ENCODE measurements at places on chromosomes 1 and 21.

- no peak for DNase-seq
These were observed 55.9 kb downstream of the ZBTB18 start for GRCh38 chr1:244106837-244107493.

GRCh38 chr1:153680120-153680403 is 1.6 kb downstream of the NPR1 start:
- DNase-seq: no peak

DNA sequence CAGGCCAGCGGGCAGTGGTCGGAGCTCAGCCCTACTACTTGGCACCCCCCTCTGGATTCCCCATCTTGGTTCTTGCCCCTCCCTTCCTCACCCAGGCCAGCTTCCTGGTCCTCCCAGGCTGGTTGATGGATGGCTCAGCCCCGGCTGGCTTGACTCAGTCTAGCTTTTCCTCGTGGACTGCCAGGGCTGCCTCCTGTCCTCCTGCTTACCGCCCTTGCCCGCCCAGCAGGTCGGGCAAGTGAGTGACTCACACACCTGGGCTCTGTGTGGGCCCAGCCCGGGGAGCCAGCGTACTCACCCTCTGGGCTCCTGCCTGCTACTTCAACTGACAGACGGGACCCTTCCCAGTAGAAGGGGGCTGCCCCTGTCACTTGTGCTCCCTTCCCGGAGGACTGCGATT is 19.5 kb upstream of the ARHGEF10L start:
- no peak for DNase-seq

GRCh38 chr1:154404984-154405746 is at the start of gene IL6R:
Gene IL6R, plus strand, starts transcription at chr1:154405343. Its CDS starts 287 bp downstream, at chr1:154405630.
- peak; percentile 86 for DNase-seq

DNA sequence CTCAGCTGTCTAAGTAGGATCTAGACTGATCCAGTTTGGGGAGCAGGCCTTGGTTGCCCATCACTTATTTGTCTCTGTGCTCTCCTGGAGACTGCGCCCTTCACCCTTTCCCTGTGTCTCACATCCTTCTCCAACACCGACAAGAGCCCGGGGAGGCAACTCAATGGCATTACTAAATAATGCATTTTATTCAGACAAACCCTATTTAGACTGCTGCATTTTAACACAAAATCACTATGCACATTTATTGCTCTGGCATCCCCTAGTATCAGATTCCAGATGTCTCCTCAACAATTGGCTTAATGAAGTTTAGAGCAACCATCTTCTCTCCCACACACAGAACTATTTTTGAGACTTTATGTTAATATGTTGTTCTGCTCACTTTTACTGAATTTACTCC is 436.4 kb upstream of the CHRM3 start:
- no peak for DNase-seq

DNA sequence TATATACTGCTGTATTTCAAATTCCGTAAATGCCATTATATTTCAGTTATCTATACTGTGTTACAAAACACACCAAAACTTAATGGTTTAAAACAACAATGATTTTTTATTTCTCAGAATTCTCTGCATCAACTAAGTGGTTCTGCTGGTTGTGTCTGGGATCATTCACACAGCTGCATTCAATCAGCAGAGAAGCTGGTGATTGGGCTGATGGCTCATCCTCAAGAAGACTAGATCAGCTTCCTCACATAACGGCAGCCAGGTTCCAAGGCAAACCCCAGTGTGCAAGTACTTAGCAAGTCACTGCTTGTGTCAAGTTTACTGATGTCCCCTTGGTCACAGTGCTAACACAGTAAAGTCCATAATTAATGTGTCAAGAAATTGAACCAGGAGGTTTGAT is 86.3 kb upstream of the VANGL1 start:
- DNase-seq: no peak

- no peak for DNase-seq
These were observed 23.8 kb downstream of the PRDM2 start for GRCh38 chr1:13723810-13724209.

DNA sequence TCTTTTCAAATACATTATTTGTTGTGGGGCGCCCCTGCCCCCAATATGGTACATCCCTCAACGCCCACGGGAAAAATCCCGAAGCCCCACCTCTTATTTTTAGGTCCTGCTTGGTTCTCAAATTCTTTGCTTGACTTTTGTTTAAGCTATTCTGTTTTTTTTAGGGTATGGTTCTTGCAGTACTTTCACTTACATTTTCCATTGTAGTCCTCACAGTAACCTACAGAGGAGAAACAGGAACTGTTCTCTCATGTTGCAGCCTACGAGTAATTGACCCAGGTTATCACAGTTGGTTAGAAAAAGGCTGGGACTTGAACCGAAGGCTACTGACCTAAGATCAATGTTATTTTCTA is 697 bp upstream of the C21orf91 start:
- DNase-seq: no peak

- DNase-seq: no peak
These were observed 767.7 kb upstream of the ADGRL2 start for GRCh38 chr1:81032973-81033425.

GRCh38 chr1:232992227-232992626 is 41.8 kb downstream of the NTPCR start:
- DNase-seq: no peak

GRCh38 chr1:173414136-173414535 is 63.0 kb upstream of the PRDX6 start:
- DNase-seq: no peak

DNA sequence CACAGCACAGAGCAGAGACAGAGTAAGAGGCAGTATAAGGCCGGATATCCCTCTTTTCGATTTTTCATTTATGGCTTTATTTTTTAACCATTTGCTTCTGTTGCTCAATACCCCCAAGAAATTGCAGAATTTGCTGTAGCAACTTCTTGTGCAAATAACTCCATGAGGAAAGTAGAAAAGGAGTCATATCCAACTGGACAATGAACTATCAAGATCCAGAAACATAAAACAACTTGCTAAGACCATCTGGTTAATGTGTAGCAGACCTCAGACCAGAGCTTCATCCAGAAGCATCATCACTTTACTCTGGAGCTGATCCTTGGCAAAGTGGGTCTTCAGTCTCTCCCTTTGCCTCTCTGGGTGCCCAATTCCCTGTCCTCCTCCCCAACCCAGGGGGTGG is 45.9 kb downstream of the ZNF697 start:
- no peak for DNase-seq

- no peak for DNase-seq
These were observed 37.7 kb downstream of the RNF220 start for GRCh38 chr1:44442791-44443190.

GRCh38 chr21:26840912-26841311 is 4.3 kb downstream of the ADAMTS1 start:
- no peak for DNase-seq

- no peak for DNase-seq
These were observed 37.4 kb downstream of the AGPAT3 start for GRCh38 chr21:43902441-43902840.

DNA sequence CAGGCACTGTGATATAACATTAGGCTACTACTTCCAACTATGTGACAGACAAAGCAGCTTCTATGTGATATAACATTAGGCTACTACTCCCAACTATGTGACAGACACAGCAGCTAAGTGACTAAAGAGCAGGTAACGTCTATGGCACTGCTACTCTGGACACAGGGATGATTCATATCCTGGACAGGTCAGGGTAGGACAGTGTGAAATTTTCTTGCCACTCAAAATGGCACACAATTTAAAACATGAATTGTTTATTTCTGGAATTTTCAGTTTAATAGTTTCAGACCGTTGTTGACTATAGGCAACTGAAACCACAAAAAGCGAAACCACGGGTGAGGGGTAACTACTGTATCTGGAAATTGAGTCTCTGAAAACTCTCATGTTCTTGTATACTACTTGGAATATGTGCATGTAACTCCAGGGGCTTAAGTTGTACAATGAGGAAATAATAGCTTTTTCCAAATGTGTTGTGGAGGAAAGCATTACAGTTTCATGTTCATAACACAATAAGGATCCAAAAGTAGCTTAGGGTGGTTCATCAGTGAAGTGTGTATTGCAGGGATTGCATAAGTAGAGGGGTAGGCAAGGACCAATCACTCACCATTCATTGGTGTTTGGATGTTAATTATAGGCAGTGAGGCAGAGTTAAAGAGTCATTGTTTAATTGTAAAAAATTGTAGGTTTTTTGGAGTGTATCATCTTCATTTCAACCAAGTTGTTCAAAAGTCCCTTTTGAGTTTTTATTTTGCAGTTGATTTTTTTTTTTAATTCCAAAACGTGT is 5.3 kb downstream of the DTL start:
- no peak for DNase-seq

- DNase-seq: no peak
These were observed 2.2 kb upstream of the UBXN10 start for GRCh38 chr1:20183616-20184271.

GRCh38 chr1:93750955-93751354 is 69.3 kb upstream of the BCAR3 start:
- DNase-seq: no peak

DNA sequence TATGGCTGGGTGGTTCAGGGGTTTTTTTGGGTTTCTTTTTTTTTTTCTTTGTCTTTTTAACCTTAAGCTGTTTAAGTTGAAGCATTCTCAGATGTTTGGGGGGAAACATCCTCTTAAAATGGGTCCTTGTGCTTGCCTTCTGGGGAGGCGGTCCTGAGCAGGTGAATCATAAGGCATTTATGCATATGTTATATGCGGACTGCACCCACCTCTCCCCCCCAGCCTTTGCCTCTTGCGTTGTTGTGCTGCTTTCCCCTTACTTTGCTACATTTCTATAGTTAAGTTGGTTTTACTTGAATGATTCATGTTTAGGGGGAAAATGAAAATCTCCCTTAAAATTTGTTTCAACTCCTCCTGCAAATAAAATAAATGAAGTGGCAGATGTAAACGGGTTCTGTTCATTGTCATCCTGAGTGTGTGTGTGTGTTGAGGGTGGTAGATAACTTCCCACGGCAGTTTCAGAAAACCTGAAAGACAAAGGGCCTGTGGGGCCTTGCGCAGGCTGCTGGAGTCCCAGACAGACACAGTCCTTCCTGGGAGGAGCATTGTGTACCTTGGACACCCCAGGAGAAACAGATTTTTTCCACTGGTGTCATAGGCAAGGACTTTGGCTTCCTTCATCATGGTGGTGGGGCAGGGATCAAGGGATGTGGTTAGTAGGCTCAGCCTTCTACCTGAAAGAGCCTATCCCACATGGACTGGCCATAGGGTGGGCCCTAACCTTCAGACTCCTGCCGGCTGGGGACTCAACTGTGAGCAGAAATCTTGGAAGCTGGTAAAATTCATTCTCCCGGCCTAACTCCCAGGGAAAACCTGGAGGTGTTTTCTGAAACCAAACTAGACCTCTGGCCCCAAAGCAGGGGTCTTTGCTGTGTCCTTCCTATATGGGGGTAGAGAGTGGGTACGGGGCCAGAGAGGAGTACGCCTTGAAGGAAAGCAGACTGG is 926 bp upstream of the SH3D21 start:
- no peak for DNase-seq

GRCh38 chr1:220798338-220798737 is 11.6 kb downstream of the MTARC1 start:
- DNase-seq: no peak

- DNase-seq: no peak
These were observed 240.5 kb downstream of the TGFB2 start for GRCh38 chr1:218585511-218586184.

DNA sequence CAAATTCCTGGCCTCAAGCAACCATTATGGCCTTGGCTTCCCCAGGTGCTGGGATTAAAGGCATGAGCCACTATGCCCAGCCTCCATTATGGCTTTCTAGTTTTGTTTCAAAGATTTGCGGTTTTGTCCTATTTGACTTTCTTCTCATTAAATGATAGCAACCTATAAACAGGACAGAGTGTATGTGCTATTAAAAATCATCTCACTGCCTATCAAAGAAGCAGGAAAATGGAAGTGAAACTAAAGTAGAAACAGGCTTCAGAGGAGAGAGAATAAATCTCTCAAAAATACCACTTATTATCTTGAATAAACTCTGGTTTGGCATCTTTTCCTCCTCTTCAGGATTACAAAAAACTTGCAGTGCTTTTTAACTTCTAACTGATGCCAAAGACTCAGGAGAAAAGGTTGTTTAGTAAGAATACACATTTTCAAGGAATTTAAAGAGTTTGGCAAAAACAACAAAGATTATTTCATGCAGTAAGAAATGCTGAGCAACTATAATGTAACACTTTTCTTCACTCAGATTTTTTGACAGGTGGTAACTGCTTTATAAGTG is 28.7 kb downstream of the ACBD3 start:
- DNase-seq: no peak

- DNase-seq: no peak
These were observed 314.8 kb upstream of the CXADR start for GRCh38 chr21:17197996-17198395.

GRCh38 chr1:183920651-183921050 is 115.7 kb downstream of the RGL1 start:
- DNase-seq: peak; percentile 48

GRCh38 chr1:161131523-161132409 is 701 bp downstream of the DEDD start:
- DNase-seq: peak; percentile 15

- DNase-seq: no peak
These were observed 399.9 kb downstream of the HLX start for GRCh38 chr1:221279146-221279545.

- DNase-seq: no peak
These were observed 78.8 kb upstream of the ATP5PO start for GRCh38 chr21:33994373-33994772.

DNA sequence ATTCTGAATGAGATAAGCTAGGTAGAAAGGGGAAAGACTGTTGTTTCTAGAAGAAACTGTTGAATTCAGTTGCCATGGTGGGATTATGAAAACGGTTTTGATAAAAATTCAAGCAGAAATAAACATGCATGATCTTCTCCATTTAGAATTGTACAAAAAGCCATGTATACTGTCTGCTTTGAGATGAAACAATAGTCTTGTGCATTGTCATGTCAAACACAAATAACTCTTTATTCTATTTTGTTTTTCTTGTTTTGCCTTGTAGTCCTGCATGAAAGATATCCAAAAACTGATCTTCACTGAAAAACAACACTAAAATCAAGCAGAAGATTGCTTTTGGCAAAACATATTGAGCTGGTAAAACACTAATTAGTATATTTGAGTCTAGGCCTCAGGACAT is 659.9 kb downstream of the LTN1 start:
- DNase-seq: no peak

- DNase-seq: no peak
These were observed 120.8 kb downstream of the CLEC20A start for GRCh38 chr1:178376008-178376407.

GRCh38 chr1:226029568-226030225 is 30.6 kb upstream of the SDE2 start:
- no peak for DNase-seq

- DNase-seq: no peak
These were observed 12.7 kb downstream of the ATF3 start for GRCh38 chr1:212621043-212621948.

GRCh38 chr1:95325349-95325748 is 91.3 kb downstream of the RWDD3 start:
- DNase-seq: no peak

DNA sequence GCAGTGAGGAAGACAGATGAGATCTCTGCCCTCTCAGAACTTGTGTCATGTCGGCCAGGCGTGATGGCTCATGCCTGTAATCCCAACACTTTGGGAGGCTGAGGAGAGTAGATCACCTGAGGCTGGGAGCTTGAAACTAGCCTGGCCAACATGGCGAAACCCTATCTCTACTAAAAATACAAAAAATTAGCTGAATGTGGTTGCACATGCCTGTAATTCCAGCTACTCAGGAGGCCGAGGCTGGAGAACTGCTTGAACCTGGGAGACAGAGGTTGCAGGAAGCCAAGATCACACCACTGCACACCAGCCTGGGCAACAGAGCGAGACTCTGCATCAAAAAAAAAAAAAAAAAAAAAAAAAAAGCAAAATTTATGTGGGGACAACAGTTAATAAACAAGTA is 40.9 kb upstream of the RALGPS2 start:
- DNase-seq: no peak

Measured in substantia nigra (tissue), 51 donors.